Activated CD8-positive, alpha-beta memory T cell treated with anti-CD3 and anti-CD28 coated beads for 48 hours (primary cell): ENCODE measurements at places on chromosomes 1 and 21.

GRCh38 chr1:59186656-59187055 lies 110.2 kb upstream of the FGGY start:
- DNase-seq = no peak

DNA sequence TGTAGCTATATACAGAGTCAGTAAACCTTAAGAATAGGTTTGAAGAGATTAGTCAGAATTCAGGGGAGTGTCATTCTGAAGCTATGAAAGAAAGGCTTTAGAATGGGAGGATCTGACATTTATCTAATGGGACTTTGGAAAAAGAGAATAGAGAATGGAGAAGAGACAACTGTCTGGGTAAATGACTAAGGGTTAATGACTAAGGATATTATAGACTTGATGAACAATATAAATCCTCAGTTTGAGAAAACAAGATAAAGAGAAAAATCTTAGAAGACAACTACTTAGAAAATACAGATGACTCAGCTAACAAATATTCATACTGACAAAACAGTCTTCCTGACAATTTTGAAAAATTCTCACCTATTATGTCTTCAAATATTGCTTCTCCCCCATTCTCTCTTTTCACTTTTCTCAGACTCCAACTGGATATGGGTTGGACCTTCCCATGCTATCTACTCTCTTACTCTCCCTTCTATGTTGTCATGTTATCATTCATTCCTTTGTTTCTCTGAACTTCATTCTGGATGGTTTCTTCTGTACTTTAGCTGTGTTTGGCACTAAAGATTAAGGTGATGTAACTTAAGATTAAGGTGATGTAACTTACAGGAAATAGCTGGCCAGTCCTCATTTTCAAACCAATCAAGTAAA lies 20.4 kb downstream of the SLC16A1 start:
- DNase-seq = no peak

- DNase-seq = no peak
Observed at GRCh38 chr1:39048745-39049370, 22.7 kb downstream of the NDUFS5 start.

DNA sequence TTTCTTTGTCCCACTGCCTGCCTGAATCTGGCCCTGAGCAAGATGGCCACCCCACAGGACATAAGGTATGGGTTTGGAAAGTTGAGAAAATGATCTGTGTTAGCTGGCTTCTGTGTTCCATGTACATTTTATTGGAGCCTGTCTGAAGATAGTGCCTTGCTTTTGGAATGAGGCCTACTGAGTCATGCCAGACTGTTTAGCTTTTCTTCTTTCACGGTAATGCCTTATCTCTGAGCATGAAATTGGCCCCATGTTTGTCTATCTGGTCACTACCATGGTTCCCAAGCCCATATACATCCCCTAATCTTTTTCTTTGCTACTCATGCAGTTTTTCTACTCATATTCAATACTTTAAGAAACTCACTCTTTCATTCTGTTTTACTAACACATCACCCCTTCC lies 85.1 kb upstream of the LMO4 start:
- DNase-seq = no peak

- DNase-seq = no peak
Observed at GRCh38 chr1:168734271-168734670, 5.3 kb upstream of the DPT start.

DNA sequence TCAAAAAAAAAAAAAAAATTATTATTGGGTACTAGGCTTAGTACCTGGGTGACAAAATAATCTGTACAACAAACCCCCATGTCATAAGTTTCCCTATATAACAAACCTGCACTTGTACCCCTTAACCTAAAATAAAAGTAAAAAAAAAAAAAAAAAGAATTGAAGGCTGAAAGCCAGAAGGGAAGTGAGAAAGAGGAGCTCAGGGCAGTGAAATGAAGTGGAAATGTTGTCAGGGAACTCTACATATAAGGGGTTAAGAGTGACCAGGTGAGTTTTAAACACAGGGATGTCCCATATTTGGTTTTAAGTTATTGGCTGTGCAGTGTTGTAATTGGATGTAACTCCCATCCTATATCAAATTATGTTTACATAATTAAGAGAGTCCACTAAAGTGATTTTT lies 85.7 kb upstream of the ABCD3 start:
- no peak for DNase-seq

GRCh38 chr1:9494936-9495758 lies 44.1 kb upstream of the SLC25A33 start:
- DNase-seq = peak; percentile 31

DNA sequence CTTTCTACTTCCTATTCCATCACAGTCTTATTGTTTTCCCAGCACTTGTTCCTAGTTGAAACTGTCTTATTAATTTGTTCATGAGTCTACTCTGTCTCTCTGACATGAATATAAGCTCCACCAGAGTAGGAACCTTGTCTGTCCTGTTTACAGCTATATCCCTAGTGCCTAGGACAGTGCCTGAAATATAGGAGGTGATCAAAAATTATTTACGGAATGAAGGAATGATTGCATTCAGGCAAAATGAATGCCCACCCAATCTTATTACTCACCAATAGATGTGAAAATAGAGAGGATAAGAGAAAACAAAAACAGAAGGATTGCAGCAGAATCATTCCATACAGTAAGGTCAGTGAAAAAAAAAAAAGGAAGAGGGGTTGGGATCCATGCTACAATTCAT lies 1.1 kb downstream of the TXNDC12 start:
- no peak for DNase-seq

DNA sequence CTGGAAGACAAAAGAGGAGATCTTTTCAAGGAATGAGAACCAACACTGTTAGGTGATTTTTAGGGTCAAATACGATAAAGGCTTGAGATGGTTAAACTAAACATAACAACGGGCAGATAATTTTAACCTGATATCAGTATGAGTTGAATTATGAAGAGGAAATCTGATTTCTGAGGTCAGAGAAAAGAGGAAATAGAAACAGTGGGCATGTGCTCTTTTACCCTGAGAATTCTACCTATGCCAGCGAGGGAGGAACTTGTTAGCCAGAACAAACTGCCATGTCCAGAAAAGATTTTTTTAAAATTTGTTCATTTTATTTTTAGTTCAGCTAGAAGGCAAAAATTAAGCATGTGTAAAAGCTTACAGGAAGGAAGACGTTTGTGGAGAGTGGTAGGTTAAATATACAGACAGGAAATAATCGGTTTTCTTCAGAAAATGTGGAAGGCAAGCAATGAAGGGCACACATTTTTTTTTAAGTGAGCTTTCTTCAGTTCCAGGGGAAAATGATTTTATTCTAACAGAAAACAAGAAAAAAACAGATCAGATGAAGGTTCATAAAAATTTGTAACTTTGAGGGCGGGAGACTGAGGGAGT lies 1745.3 kb downstream of the MRPL39 start:
- no peak for DNase-seq

- DNase-seq = no peak
Observed at GRCh38 chr1:67313934-67314671, 6.4 kb downstream of the IL12RB2 start.

- DNase-seq = no peak
Observed at GRCh38 chr1:150799089-150799488, 9.0 kb downstream of the CTSK start.

DNA sequence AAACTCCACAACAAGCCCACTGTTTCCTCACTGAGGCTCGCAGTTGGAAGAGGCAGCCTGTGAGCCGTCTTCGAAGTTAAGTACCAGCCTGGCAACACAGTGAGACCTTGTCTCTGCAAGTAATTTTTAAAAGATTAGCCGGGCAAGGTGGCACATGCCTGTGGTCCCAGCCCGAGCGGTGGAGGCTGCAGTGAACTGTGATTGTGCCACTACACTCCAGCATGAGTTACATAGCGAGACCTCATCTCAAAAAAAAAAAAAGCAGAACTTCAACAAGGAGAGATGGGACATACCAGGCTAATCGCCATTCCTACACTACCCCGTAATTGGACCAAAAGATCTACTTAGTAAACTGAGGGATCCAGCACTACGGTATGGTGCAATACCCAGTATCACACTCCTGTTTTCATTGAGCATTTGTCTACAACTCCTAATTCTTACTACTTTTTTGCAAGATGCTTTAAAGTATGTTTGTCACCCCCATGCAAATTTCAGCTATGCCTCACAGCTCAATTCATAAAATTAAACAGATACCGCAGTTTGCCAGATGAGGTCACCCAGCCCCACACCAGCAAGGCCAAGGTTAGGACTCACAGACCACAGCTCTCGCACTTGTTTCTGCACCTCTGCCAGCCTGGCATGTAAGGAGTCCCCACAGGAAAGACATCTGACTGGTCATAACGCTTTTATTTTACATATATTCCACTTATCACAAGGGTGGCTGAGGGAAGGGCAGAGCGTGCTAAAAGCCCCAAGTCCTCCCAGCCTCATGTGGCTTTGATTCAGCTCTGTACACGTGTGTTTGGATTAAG lies 21.0 kb downstream of the SDE2 start:
- no peak for DNase-seq

- no peak for DNase-seq
Observed at GRCh38 chr1:200328379-200328778, 81.5 kb downstream of the ZNF281 start.

DNA sequence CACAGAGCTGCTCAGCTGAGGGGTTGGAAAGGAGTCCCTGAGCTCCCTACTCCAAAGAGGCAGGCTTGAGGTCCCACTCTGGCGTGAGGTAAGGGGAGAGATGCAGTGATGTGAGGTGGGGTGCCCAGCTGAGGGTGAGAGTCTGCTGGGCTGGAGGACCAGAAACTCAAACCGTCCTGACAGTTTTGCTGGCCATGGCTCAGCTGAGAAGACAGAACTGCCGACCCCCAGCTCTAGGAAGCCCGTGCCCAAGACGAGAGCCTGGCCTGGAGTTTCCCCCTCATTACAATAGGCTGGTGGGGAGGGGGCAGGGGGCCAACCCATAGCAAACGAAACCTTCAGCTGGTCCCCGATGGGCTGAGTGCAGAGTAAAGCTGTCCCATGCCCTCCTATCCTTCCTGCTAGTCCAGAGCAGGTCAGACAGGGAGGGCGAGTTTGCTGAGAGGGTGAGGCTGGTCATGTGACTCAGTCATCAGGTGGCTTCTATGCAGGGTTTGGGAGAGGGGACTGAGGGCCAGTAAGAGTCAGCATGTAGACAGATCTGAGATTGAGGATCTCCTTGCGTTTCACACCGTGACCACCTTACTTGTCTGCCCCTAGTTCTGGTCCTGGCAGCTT lies 129.3 kb downstream of the PRDM2 start:
- DNase-seq = no peak

DNA sequence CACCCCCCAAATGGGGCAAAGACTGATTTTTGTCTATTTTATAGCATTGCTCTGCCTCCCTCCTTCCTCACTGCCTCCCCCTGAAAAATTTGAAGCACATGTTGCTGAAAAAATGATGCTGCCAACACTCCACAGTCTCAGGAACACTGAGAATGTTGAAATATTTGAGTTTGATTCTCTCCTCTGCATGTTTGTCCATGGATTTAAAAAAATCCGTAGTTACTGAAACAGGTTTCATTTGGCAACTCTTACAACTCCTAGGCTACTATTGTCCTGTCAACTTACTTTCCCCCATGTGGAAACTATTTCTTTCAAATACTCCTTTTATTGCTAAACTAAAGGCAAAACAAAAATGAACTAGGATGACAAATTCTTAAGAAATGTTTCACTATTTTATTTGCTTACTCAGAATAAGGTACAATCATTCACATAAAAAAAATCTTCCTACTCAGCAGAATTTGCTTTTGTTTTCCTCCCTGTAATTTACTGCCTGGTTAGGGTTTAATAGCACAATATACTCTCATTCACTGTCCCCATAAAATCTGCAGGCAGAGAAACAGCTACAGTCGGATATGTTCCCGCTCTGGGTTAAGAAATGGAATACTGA lies 50.2 kb downstream of the C21orf91 start:
- no peak for DNase-seq

GRCh38 chr1:220810179-220810653 lies 23.5 kb downstream of the MTARC1 start:
- DNase-seq = peak; percentile 33

GRCh38 chr1:211479624-211480023 lies 12.3 kb downstream of the RD3 start:
- no peak for DNase-seq

GRCh38 chr1:112048421-112048820 lies 59.0 kb upstream of the KCND3 start:
- no peak for DNase-seq

GRCh38 chr21:42144679-42145568 lies 73.8 kb downstream of the UMODL1 start:
- DNase-seq = no peak

DNA sequence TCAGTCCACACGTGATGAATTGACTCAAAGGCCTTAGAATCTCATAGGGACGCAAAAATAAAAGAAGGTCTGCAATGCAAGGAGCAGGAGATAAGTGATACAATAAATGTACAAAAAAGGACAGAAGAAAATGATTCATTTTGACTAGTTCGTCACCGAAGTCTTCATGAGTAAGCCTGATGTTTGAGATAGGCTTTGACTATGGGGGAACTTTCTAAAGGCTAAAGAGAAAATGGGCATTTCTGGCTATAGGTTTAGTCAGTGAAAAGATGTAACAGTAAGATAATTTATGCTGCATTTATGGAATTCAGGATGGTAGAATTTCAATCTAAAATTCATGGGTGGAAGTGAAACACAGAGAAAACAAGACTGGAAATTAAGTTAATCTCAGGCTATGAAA lies 163.0 kb downstream of the ADGRL4 start:
- no peak for DNase-seq

DNA sequence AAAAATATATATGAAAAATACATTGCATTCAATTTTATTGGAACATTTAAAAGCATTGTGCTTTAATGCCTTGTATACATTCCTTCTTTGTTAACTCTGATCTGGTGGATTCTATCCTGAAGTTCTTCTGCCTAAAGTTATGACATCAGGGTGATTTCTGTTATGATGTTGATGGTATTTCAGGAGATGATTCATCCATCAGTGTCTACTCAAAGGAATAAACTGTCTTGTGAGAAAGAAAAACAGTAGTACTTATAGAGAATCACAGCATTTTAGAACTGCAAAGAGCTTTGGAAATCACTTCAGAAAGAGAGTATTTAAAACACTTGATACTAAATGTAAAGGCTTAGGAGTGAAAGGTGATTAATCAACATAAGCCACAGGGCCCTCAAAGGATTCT lies 155.7 kb downstream of the PTPRC start:
- no peak for DNase-seq

DNA sequence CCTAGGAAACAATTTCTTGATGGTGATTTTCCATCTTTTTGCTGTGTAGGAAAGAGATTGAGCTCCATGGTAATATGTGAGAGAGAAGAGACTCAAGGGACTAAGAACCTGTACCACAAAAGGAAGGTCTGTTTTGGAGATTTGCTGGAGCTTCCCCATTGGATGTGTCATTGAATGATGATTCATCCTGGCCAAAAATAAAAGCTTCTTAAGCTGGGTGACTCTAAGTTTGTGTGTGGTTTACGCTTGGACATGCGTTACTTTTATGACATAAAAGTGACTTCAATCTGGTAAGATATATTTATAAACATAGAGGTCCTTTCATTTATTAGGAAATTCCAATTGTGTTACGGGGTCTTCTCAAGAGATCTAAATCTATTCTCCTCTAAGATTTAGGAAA lies 17.4 kb upstream of the IL19 start:
- no peak for DNase-seq

GRCh38 chr1:51567653-51568052 lies 48.6 kb upstream of the EPS15 start:
- no peak for DNase-seq

GRCh38 chr1:204733289-204733688 lies 47.8 kb upstream of the LRRN2 start:
- DNase-seq = no peak
